Activated T-cell treated with anti-CD3 and anti-CD28 coated beads for 24 hours (primary cell): ENCODE measurements at places on chromosomes 11 and 22.

DNA sequence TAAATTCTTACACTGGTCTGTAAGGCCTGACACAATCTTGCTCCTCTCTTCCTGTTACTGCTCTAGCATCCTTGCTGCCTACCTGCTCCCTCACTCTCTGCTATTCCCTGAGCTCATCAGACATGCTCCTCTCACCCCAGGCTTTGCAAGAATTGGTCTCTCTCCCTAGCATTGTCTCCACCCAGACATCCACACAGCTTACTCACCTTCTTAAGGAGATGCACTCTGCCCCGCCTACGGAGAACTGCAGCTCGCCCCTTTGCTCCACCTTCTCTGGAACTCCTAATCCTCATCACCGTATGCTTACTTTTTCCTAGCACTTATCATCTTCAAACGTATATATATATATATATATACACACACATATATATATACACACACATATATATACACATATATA lies 23.3 kb upstream of the TMPRSS5 start:
- DNase-seq, result no peak

GRCh38 chr11:133269267-133269666 lies 263.0 kb downstream of the OPCML start:
- DNase-seq, result no peak

DNA sequence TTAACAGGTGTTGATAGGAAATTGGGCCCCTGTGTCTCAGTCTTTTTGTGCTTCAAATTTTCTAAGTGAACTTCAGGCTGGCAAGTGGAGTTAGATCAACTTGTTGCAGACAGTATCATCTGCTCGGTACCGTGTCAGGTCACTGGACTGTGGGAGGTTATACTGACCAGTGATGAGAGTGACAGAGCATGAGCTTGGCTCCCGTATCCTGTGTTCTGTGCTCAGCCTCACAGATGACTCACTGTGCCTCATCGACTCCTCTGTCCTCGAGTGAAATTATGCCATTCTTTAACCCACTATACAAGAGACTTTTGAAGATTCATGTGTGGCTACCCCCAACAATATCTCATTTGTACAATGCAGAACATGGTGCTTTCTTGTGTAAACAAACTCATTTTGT lies 7.9 kb downstream of the GRAP2 start:
- no peak for DNase-seq

DNA sequence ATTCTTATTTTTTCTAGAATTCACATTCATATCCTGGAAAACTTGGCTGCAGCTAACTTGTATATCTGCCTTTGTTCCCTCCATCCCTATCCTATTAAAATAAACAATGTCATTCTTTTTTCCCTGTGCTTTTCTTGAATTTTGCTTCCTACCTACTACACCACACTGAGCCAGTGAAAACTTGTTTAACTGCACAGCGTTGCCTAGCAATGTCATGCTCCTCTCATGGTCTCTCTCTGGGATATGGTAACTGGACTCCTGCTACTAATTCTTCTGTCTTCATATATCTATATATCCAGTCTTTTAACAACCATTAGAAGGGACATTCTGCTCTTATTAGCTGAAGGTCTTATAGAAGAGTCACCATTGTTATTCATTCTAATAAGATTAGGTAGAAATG lies 434.4 kb downstream of the METTL15 start:
- DNase-seq, result no peak

DNA sequence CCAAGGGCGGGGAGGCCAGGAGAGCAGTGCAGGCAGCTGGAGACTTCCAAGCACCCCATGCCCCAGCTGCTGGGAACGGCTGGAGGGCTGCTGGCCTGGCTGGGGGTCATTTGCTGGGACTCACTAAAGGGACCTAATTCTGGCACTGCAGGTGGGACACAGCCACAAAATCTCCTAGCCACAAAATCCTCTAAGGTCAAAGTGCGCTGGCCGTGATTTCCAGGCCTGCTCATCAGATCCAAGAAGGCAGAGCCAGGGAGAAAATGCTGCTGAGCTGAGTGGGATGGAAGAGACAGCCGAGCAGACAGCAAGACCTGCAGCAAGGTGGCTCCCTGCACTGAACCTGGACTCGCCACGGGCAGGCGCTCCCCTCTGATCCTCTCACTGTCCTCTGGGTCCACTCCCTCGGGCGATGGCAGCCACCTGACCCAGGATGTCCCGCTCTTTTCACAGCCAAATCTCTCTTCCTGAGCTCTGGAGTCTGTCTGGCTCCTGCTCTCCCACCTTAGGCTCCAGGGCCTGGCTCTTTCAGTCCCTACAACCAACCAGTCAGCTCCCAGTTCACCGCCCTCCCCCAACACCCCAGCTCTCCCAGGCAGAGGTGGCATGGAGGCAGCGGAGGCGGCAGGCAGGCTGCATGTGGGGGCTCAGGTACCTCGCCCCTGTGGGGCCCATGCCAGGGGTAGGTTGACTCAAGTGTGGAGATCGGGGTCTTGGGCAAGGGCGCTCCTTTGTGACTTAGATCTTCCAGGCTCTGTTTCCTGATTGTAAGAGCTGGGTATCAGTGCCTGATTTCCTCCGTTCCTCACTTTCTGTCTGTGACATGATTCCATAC lies 14.5 kb downstream of the OVOL1 start:
- no peak for DNase-seq

DNA sequence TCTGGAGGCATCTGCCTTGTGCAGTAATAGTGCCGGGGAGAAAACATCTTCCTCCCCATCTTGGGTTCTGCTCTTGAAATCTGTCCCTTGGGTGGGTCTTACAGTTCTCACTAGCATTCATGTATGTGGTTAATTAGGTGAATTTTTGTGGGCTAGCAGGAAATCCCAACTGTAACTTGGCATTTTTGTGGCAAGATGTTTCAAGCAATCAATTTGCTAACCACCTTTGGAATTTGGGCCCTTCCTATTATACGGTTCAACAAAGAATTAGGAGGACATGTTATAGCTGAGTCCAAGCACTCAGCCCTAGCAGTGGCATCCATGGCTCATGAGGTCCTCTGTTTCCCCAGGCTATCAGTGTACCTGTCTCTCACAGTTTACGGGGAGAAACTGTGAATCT lies 89.1 kb upstream of the MTNR1B start:
- no peak for DNase-seq

GRCh38 chr11:129230006-129230405 lies 37.9 kb upstream of the ARHGAP32 start:
- DNase-seq, result no peak

DNA sequence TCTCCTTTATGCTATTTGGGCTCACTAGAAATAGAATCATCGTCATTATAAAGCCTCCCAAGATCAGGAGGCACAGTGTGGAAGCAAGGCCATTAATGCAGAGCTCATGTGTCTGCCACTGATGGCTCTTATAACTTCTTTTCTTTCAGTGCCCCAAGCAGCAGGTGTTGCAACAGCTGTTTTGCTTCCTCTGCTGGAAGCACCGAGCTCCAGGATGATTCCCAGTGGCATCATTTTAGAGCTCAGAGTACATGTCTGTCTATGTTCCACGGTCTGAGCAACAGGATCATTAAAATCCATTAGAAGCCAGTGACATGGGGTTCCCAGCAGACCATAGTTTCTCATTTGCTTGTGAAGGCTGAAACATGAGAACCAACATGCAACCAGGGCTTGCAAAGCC lies 803.0 kb upstream of the FAT3 start:
- DNase-seq, result no peak

DNA sequence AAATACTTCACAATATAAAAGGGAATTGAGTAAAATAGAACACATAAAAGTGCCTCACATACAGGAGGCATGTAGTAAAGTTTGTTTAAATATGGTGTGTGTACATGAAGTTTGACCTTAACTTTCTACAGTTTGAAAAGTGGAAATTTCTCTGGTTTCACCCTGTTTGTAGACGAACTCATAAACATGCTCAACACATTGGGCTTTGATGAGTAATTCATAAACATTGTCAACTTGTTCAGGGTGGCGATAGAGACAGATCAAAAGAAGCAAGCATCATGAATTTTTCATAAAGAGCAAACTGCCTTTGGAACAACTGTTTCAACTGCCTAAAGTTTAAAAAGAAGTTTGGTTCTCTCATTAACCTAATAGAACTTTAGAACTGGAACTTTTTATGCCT lies 9.1 kb downstream of the SLN start:
- DNase-seq, result no peak

GRCh38 chr11:47516984-47517853 lies 35.7 kb downstream of the CELF1 start:
- no peak for DNase-seq

- no peak for DNase-seq
Measured at GRCh38 chr11:86755146-86755545, 45.2 kb upstream of the PRSS23 start.
